Activated CD8-positive, alpha-beta T cell treated with anti-CD3 and anti-CD28 coated beads, Interleukin-2, amount 10 ng/mL, durations not matched to agents 7 days and 5 days (primary cell): ENCODE measurements at places on chromosomes 1 and 21. TPM values are rescaled to one million over a fixed set of nuclear protein-coding genes. Genes with fewer than 3 reads are reported as not detected.

NGF gene
- not detected for total RNA-seq

DNA sequence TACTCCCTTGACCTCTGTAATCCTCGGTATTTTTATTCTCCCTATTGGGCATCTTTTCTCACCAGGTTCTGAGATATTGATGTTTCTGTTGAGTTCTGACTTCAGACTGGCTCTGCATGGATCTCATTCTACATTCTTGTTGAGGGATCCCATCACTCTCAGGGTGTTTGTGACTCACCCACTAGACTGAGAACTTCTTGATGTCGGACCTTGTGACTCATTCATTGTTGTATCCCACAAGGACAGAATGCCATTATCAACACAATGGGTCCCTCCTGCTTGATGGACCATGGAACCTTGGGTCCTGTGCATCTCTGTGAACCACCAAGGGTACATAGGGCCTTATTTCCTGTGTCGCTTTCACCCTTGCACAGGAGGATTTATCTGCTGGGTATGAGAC is 174.1 kb downstream of the PBX1 start:
- no peak overlapping the region for H3K4me3 ChIP-seq
- H3K27me3 ChIP-seq, result no peaks in the 10 kb centered on the region
- H3K4me1 ChIP-seq, result no peaks in the 10 kb centered on the region
- no peak for DNase-seq
- no peaks in the 10 kb centered on the region for H3K36me3 ChIP-seq
- H3K27ac ChIP-seq, result no peak overlapping the region

OTUD7B gene
- total RNA-seq, result 12.1 TPM

- H3K4me1 ChIP-seq, result peaks cover 10% of the 10 kb centered on the region
- H3K36me3 ChIP-seq, result no peaks in the 10 kb centered on the region
- no peak overlapping the region for H3K27ac ChIP-seq
- peaks cover 50% of the 10 kb centered on the region for H3K27me3 ChIP-seq
- DNase-seq, result no peak
Measured at GRCh38 chr1:31717341-31717740, 13.5 kb upstream of the COL16A1 start.

DNA sequence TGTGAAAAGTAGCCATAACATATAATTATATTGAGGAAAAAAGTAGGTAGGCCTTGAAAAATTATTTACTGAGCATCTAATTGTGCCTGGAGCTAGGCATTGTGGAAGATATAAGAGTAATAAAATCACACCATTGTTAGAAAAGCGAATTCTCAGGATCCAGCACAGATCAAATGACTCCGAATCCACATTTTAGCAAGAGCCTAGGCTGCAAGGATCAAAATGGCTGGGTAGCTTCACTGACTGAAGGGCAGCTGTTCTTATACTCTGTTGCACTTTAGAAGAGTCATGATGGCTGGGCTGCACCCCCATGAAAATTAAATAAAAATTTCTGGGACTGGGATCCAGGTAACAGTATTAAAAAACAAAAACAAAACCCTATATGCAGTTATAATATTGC is 67.6 kb upstream of the HMCN1 start:
- no peak overlapping the region for H3K4me3 ChIP-seq
- H3K4me1 ChIP-seq, result peaks cover 37% of the 10 kb centered on the region
- no peak overlapping the region for H3K27ac ChIP-seq
- H3K36me3 ChIP-seq, result no peaks in the 10 kb centered on the region
- DNase-seq, result no peak

KCNJ6 gene
- not detected for total RNA-seq

GRCh38 chr1:50196081-50196480 is 87.4 kb downstream of the ELAVL4 start:
- no peak overlapping the region for H3K4me3 ChIP-seq
- DNase-seq, result no peak
- no peaks in the 10 kb centered on the region for H3K4me1 ChIP-seq
- no peaks in the 10 kb centered on the region for H3K36me3 ChIP-seq

DNA sequence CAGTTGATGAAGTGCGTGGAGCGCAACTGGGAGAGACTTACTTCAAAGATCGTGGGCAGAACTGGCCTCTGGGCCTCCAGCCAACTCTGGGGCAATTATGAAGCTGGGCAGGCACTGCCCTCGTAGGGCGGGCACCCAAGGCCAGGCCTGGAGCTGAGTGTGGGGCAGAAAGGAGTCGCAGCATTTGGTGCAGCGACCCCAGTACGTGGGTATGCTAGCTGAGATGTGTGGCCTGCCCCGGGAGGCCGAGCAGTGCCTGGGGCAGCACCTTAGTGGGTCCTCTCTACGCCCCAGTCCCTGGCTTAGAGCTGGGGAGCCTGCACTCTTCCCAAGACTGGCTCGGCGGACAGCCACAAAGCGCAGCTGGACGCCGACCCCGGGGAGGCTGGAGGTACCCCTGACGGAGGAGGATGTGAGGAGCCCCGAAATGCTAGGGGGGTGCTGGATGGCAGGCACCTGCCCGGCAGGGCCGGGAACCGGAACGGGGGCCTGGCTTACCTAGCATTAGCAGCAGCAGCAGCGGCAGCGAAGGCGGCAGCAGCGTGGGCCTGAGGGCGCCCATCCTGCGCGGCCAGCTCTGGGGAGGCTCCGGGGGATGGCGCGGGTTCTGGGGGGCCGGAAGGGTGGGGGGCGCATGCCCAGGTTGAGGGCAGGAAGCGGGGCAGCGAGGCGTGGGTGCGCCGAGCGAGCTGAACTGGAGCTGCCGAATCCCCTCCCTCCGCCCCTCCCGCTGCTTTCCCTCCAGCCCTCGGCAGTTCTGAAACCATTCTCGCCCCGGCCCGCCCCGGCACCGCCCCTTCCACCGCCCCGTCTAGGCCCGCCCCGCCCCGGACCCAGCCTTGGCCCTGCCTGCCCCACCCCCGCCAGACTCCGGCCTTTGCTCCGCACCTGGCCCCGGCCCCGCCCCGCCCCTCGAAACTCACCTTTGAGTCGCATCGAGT is at the start of gene IGSF8:
Gene IGSF8, minus strand, starts transcription at position 709 of the 941 bp plus-strand sequence. Its CDS starts 147 bp downstream, at position 562.
- no peaks in the 10 kb centered on the region for H3K27me3 ChIP-seq
- H3K27ac ChIP-seq, result peak within 1 kb of the TSS; percentile 91
- H3K4me1 ChIP-seq, result peaks cover 57% of the 10 kb centered on the region
- H3K4me3 ChIP-seq, result peak within 1 kb of the TSS; percentile 88
- peaks cover 2% of the 10 kb centered on the region for H3K36me3 ChIP-seq

DNA sequence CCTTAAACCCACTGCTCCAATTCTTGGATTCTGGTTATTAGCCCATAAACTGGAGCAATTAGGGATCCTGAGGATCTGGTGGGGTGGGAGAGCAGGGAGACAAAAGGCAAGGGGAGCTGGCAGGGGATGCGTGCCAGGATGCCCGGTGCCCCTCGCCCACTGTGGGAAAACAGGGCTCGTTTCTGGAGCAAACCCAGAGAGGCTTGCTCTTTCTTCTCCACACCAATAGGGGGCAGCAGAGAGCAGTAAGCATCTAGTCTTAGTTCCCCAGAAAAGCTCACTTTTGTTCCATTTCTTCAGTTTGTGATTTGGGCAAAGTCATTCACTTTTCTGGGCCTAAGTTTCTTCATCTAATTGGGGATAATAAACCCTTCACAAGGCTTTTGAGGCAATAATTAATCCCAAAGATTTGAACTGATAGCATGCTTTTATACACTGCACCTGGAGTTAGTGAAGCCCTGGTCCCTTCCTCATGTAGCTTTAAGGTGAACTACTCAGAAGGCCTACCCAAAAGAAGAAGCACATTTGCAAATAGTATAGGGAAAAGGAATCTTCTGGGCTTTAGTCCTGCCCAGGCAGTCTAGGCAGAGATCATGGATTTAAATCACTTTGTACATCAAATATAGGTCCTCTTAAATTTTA is 160.6 kb upstream of the USP24 start:
- DNase-seq, result peak; percentile 56
- H3K36me3 ChIP-seq, result no peaks in the 10 kb centered on the region
- no peaks in the 10 kb centered on the region for H3K4me1 ChIP-seq
- no peaks in the 10 kb centered on the region for H3K27me3 ChIP-seq
- no peak overlapping the region for H3K4me3 ChIP-seq
- H3K27ac ChIP-seq, result no peak overlapping the region

- no peaks in the 10 kb centered on the region for H3K36me3 ChIP-seq
- no peaks in the 10 kb centered on the region for H3K4me1 ChIP-seq
Measured at GRCh38 chr1:218616681-218617080, 271.5 kb downstream of the TGFB2 start.

DNA sequence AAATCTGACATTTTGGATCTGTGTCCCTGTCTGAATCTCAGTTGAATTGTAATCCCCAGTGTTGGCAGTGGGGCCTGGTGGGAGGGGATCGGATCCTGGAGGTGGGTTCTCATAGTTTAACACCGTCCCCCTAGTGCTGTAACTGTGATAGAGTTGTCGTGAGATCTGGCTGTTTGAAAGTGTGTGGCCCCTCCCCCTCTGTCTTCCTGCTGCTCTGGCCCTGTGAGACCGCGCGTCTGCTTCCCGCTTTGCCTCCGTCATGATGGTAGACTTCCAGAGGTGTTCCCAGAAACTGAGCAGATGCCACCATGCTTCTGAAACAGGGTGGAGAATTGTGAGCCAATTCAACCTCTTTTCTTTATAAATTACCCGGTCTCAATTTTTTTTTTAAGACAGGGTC is 25.0 kb downstream of the AGPAT3 start:
- peaks cover 39% of the 10 kb centered on the region for H3K36me3 ChIP-seq
- H3K27ac ChIP-seq, result no peak overlapping the region
- H3K4me3 ChIP-seq, result no peak overlapping the region
- H3K4me1 ChIP-seq, result peaks cover 47% of the 10 kb centered on the region
- no peak for DNase-seq

DNA sequence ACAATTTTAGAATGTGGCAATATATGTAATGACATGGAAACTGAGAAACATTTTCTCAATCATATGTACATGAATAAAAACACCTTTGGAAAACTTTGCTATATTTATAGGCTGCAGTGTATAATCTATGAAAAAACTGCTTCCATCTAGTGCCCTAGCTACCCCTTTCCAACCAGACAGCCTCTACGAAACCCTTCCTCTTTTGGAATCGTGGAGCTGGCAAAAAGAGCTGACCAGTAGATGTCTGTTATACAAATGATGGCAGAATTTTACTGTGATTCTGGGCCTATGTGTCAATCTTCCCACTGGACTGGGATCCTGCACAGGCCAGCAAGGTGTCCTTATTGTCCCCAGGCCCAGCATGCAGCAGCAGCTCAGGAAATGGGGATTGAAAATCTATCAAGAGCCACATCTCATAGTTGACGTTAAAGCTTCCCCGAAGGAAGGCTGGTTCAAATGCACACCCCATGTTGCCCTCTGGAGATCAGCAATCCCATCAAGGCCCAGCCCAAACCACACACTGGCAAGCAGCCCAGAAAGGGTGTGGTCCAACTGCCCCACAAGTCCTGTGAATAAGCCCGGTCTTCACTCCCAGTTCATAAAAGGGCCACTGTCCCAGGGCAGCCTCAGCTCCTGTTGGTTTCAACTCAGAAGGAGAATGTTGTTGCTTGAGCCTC is 8.8 kb upstream of the FAM20B start:
- H3K27ac ChIP-seq, result no peak overlapping the region
- H3K27me3 ChIP-seq, result peaks cover 8% of the 10 kb centered on the region
- no peak overlapping the region for H3K4me3 ChIP-seq
- H3K36me3 ChIP-seq, result no peaks in the 10 kb centered on the region
- no peaks in the 10 kb centered on the region for H3K4me1 ChIP-seq

DNA sequence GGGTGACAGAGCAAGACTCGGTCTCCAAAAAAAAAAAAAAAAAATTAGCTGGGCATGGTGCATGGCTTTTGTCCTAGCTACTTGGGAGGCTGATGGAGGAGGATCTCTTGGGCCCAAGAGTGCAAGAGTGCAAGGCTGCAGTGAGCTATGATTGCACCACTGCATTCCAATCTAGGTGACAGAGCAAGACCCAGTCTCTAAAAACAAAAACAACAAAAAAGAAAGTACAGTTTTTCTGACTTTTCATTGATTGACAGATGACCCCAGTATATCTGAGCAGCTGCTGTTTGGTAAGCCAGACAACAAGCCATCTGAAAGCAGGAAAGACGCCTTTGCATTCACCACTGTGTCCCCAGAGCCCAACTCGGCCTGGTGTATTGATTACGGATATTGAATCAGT is 10.9 kb upstream of the DPT start:
- no peak overlapping the region for H3K4me3 ChIP-seq
- H3K27me3 ChIP-seq, result peaks cover 7% of the 10 kb centered on the region
- H3K27ac ChIP-seq, result no peak overlapping the region

LPAR3 gene
- total RNA-seq, result 0.74 TPM

NUF2 gene
- 75.2 TPM for total RNA-seq
